ENCODE measurements at places on chromosomes 6 and 20.

DNA sequence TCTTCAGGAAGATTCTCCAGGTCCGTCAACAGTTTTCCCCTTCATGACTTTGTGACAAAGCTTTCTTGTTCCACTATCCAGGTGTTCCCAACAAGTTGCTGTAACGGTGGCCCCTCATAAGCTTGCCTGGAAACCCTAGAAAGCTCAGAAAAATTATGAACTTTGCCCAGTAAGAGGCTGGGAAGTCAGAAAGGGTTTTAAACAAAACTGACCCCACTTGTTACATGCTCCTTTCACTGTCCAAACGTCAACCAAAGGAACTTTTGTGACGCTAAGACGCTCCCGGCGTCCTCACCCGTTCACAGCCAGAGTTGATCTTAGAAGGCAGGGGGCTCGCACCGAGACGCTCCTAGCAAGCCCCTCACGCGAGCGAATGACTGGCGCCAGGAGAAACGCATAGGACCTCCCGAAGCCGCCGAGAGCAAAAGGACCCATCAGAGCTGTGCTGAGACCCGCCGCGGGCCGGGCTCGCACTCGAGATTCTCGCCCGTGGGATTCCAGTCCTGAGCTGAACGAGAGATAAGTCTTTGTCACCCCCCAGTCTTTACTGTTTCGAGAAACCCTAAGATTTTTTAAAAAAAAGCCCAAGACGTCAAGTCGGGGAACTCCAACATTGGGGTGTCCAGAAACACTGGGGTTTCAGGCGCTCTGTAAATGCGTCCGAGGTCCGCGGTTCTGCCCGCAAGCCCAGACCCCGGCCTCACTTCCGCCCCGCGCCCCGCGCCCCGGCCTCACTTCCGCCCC is 544 bp upstream of the ACAT2 start:
- DNase-seq: peak; percentile 18

DNA sequence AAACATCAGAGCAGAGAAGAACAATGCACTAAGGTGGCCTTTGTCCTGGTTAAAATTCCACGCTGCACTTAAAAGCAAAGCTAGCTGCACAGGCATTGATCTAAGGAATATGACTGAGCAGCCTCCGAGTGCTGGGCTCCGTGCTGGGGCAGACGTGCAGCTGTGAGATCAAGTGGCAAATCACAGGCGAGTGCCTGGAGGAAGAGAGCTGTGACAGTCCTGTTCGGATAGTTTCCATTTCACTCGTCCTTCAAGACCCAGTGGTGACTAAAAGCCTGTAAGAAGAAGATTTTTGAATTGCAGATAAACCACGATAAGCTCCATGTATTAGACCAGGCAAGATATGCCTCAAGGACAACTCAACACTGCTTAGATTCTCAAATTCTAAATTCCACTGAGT is 247.9 kb downstream of the ANKRD60 start:
- no peak for DNase-seq

DNA sequence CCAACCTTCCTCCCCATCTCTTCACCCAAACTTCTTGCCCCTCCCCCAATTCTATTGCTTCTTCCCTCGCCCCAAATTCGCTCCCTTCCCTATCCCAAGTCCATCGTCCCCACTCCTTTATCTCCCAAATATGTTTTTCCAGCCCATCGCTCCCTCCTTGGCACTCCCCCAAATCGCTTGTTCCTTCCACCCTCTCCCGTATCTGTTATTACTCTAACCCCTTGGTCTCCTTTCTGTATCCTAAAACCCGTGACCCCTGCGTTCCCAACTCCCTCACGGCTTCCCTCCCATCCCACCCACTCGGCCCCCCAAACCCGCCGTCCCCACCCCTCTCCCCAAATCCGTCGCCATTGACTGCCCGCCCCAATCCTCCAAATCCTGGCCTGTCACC is 584 bp downstream of the MTCH1 start:
- no peak for DNase-seq

- no peak for DNase-seq
These were observed 88.8 kb downstream of the PRSS35 start for GRCh38 chr6:83601119-83601518.

DNA sequence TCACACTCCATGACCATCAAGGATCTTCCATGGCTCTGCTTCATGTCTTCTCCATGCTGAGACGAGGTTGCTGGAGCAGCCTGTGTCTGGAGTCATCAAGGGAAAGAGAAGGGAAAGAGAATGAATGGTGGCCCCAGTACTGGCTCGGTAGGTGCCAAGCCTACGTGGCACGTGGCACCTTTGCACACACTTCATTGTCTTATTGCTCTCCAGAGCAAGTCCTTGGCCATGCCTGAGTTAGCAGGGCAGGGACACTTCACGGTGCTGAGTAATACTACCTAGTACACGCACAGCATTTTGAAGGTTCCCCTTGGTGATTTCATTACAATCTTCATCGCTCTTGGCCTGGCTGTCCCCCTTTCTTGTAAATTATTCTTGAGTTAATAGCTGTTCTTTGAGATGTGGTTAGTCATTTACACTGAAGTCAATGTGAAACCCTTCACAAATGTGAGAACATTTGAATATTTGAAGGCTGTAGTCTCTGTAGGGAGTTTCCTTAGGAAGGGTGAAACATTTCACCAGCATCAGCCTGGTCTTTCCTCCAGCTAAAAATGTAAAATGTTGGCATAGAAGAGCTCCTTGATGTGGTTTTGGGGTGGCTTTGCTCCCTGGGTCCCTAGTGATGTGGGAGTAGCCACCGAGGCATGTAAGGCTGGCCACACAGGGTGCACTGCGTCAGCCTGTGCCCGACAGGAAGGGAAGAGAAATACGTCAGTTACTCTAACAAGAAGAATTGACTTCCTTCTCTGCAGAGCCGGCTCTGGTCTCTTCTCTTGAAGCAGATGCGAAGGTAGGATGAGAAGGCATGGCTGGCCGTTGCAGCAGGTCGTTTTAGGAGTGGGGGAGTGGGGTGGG is at the start of gene SYTL3:
Gene SYTL3, plus strand, starts transcription at position 766 of the 855 bp plus-strand sequence. CDS start 13,215 bp downstream, outside the sequence.
- peak; percentile 48 for DNase-seq

GRCh38 chr6:37077191-37077904 is 71.9 kb downstream of the FGD2 start:
- DNase-seq: no peak

- DNase-seq: no peak
These were observed 298.4 kb downstream of the UTRN start for GRCh38 chr6:144583614-144583954.

DNA sequence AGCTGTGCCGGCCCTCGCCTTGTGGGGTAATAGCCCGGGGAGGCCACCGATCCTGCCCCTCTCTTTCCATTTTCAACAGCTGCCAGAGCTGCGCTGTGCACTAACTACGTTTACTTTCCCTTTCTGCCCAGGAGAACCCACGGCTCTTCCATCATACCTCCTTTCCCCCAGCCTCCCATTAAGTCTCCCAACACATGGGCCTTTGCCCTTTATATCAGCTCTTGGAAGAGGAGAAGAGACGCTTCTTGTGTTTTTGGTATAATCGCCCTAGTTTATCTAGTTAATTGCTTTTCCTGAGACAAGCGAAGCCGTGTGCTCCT is 637 bp downstream of the UBR2 start:
- DNase-seq: no peak

DNA sequence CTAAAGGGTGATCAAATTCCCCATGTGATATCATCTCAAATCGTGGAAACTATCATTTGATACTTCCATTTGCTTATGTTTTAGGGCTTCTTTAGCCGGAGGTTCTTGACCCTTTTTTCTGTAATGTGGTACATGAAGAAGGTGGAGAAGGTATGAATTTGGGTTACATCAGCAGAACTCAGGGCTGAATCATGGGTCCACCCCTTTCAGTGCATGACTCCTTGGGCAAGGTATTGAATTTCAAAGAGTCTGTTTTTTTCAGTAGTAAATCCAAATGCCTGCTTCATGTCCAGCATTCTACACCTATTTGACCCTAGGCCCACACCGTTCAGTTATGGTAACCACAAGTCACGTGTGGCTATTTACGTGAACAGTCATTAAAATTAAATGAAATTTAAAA is 30.6 kb upstream of the QKI start:
- DNase-seq: no peak

DNA sequence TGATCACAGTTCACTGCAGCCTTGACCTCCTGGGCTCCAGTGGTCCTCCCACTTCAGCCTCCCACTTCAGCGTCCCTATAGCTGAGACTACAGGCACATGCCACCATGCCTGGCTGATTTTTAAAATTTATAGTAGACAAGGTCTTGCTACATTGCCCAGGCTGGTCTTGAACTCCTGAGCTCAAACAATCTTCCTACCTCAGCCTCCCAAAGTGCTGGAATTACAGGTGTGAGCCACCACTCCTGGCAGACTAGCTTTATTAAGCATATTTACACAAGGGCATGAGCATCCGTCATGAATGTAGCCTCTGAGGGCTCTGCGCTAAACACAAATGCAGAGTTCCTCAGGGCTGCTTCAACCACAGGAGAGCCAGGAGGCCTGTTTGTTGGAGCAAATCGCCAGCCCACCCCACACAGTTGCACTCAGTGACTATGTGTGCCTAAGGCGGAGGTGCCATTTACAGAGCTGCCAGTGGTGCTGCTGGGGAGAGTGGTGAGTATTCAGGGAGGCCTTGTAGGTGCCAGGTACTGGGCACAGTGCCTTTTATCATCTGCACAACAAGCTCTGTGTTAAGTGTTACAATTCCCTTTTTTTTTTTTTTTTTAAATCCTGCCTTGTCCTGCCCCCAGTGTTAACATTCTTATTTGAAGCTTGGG is 78.2 kb downstream of the PSMG4 start:
- DNase-seq: no peak

DNA sequence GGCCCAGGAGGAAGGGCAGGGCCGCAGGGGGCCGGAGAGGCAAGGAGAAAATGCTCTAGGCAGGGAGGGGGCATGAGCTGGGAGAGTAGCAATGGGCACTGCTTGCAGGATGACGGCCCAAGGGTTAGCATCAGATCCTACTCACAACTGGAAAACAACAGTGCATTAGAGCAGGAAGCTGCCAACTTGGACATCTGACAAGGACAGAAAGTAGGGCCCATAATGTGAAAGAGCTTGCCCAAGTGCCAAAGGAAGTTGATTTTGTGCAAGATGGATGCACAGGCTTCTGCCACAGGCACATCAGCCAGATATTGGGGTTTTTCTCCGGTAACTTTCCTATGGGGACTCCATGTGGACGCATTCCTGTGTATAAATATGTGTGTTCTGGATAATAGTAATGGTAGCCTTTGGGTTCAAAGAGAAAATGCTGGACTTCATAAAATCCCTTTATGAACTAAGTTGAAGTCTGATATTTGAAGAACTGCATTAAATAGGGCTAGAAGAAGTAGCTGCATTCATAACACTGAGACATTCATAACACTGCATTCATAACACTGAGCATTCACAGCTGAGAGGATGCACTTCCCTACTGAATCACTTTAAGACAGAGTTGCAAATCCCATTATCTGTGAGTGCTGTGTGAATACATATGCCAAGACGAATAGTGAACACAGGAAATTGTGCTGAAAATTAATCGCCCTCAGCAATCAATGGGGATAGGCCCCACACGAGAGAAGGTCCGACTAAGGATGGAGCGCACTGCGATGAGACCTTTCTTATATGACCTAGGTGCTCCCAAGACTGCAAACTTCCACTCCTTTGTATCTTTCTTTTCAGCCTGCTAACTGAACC is 235.6 kb upstream of the PRDM1 start:
- no peak for DNase-seq

Data from head of caudate nucleus (tissue), 42 donors.